Mucosa of gallbladder (tissue), 1 donor: ENCODE measurements at places on chromosomes 16 and 17. TPM values are rescaled to one million over a fixed set of nuclear protein-coding genes. Genes with fewer than 3 reads are reported as not detected.

GRCh38 chr17:61279476-61280145, 120.0 kb upstream of the TBX2 start:
- DNase-seq: no peak

DNA sequence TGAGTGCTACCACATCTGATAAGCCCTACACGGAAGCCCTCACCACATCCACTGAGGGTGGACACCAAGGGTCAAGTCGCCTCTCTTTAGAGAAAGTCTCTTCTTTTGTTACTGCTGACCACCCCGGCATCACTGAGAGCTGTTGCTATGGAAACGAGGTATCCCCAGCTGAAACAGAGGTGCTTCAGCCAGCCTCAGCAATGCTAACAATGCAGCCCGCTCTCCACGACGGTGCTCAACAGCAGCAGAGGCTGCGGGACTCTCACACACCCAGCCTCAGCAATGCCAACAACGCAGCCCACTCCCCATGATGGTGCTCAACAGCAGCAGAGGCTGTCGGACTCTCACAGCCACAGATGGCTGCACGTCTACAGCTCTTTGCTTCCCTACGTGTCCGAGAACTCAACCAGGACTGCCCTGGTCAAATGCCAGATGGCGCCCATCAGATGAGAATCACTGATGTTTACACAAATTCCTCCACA, 41.4 kb downstream of the VPS53 start:
- DNase-seq: no peak

- peak; percentile 49 for DNase-seq
Measured at GRCh38 chr17:68437979-68438822, 19.1 kb downstream of the WIPI1 start.

The RASL10B gene
- total RNA-seq: 7.9 TPM
